ENCODE measurements at places on chromosomes 7 and 10.

- no peak for DNase-seq
Measured at GRCh38 chr10:59060852-59061251, 115.6 kb upstream of the PHYHIPL start.

DNA sequence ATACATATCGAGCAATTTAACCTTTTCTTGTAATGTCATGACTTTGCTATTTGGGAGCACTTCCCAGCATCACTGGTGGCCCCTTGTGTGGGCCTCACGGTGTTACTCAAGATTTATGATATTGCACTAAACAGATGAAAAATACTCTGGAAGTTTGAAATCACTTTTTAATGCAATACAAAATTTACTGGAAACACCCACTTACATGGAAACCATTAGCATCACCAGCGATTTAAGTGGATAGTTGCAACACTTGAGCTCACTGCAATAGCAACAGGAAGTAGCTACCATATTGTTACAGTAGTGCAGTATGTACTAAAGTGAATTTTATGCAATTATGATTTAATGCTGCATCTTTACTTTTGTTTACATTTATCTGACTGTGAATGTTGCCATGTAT, 184.4 kb downstream of the MDFIC start:
- DNase-seq: no peak

GRCh38 chr10:74913377-74913979, 87.1 kb downstream of the KAT6B start:
- DNase-seq: no peak

DNA sequence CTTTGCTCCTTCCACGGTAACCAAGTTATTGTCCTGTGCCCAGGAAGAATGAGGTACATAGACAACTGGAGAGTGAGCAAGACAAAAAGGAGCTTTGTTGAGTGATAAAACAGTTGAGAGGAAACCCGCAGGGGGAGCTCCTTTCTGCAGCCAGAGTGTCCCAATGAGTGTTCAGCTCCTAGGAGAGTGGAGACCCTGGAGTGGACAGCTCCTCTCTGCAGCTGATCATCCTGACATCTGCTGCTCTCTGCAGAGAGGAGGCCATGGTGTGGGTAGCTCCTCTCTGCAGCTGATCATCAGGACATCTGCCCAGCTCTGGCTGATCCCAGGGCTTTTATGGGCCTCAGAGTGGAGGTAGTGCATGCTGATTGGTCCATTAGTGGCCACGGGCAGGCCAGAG, 53.4 kb upstream of the PCDH15 start:
- DNase-seq: no peak

DNA sequence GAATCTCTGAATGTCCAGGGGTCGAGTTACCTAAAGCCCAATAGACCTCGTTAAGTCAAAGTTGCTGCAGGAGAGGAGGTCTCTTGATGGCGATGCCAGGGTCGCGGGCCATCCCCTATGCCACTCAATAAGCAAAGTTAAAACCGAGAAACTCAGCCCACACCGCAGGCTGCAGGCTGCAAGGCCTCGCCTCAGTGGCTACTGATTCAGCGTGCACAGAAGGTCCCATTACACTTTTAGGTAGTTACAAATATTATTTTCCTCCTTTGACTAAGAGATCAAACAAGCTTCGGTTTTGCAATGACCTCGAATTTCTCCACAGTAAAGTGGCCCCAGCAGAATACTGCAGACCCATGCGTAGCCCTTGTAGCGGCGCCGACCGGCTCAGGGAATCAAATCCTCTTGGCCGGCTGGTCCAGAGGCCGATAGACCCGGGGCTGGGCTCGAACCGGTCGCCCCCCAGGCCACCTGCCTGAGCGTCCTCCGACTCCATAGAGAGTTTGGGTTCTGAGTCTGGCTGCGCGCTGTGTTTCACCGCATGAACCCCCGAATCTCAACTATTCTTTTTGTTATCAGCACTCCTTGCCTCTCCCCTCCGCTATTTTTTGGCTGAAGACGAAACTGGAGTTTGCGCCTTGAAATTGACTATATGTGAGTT, 2.3 kb downstream of the C1QL3 start:
- no peak for DNase-seq

- no peak for DNase-seq
Measured at GRCh38 chr10:89838044-89838615, 136.7 kb downstream of the KIF20B start.

- peak; percentile 11 for DNase-seq
Measured at GRCh38 chr10:127102176-127102575, 94.2 kb downstream of the INSYN2A start.

GRCh38 chr10:62647375-62648092, 157.0 kb upstream of the ADO start:
- DNase-seq: no peak

DNA sequence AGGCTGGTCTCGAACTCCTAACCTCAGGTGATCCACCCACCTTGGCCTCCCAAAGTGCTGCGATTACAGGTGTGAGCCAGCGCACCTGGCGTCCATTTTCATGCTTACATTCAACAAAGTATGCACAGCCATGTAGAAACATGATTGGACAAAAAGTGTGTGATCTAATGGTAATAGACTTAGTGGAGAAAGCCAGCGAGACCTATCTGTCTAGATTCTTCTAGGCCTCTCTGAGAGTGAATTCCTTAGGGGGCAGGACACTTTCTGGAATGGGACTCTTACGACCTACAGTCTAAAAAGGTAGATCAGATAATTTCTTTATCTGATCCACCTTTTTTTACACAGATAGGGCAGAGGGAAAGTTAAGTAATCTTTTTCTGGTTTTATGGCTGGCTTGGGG, 46.3 kb upstream of the SDK1 start:
- DNase-seq: no peak

GRCh38 chr7:15855525-15856109, 169.1 kb upstream of the MEOX2 start:
- no peak for DNase-seq

DNA sequence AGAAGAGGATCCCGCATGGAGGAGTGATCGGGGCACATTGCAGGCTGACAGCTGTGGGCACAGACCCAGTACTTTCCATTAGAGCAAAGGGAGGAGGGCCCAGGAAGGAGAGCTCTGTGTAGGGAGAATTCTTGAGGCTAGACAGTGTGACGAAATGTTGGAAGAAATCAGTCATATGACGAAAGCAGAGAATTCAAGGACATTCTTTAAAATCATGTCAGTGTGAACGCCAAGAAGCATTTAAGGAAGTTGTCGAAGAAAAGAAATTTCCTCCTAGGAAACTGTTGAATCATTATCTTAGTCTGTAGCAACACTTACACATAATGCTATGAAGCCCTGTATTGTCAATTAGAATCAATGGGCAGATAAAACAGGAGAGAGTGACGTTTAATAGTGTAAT, 191.3 kb upstream of the ADARB2 start:
- DNase-seq: no peak

GRCh38 chr10:4813023-4813422, 13.0 kb upstream of the AKR1E2 start:
- no peak for DNase-seq

GRCh38 chr10:34814223-34814912, 728 bp downstream of the PARD3 start:
- peak; percentile 26 for DNase-seq
